Cortex of kidney (tissue), 1 donor: ENCODE measurements at places on chromosomes 16 and 17.

DNA sequence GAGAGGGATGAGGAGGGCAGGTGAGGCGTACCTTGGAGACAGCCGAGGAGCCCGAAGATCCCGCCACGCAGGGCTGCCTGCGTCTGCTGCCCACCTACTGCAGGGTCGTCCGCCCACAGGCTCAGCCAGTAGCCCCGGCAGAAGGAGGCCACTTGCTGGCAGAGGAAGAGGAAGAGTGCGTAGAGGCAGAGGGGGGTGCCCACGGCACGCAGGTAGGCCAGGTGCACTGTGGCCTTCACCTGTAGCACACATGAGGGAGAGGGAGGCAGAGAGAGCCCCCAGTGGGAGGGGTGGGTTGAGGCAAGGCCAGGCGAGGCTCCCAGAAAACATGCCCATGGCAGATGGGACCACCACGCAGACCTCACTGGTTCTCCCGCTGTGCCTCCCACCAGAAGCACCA is 53.7 kb downstream of the ABCC6 start:
- DNase-seq = no peak

- no peak for DNase-seq
These were observed 5.7 kb downstream of the CSNK1D start for GRCh38 chr17:82267575-82268379.

GRCh38 chr16:66515596-66516508 is 34.1 kb downstream of the TK2 start:
- DNase-seq = no peak

DNA sequence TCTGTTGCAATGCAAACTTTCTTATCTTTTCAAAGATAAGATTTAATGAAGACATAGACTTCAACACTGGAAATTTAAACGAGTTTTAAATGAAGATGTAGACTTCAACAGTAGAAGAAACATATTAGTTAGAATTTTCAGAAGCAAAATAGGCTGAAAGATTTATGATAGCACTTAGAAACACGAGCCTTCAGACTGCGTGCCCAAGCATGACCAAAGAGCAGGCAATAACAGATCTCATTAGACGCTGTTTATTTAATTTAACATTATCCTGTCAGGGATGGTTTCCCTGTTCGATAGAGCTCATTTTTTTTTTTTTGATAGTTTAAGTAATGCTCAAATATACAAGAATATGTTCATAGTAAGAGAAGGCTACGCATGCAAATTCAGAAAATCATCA is 604.7 kb upstream of the SOX9 start:
- no peak for DNase-seq

DNA sequence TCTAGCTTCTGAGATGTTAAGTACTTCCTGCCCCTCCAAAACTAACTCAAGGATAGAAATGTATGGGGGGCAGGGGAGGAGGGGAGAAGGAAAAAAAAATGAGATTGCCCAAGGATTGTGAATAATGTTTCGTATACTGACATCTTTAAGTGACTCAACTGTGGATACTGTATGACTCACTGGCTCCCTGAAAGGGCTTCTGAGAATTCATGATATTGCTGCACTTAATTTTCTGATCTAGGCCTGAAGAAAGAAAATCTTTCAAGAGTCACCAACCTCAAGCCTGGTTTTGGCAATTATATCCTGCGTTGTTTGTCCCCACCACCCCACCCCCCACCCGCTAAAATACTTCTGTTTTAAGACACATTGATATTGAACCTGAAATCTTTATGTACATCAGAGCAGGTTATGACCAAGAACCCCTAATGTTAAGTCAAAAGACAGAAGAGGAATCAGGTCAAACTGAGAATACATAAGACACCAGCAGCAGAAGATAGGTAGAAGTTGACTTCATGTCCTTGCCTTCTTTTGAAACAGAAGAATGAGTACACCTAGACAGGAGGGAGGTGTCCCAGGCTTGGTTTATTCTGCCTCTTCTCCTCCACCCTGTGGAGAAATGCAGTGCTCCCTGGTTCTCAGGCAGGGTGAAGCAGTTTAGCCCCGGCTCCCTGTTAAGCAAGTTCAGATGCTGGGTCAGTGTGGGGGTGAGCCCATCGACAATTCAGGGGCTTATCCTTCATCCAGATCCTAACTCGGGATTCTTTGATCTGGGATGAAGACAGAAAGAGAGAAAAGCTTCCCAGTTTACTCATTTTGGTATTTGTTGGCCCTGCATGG is 3.3 kb upstream of the FBXL20 start:
- DNase-seq = no peak

- DNase-seq = no peak
These were observed 68.6 kb upstream of the CBX4 start for GRCh38 chr17:79907850-79908249.

DNA sequence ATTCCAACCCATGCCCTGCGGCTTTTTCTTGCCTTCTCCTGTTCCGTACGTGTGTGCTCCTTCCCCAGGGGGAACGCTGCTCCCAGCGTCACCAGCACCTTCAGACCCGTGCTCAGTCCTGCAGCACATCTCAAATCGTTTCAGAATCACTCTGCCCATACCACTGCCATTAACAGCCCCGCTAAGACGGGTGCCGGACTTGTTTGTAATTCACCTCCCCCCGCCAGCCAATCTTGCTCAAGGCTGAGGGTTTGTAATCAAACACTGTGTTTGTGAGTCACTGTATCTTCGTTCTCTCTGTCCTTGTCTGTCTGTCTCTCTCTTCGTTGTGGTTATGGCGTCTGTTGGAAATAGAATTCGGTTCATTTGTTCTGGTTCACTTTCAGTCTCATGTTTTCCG is 17.3 kb downstream of the CARD14 start:
- no peak for DNase-seq

GRCh38 chr17:81000631-81001357 is 9.2 kb downstream of the CHMP6 start:
- DNase-seq = no peak

- no peak for DNase-seq
These were observed 149.9 kb upstream of the TBX2 start for GRCh38 chr17:61249649-61250299.

DNA sequence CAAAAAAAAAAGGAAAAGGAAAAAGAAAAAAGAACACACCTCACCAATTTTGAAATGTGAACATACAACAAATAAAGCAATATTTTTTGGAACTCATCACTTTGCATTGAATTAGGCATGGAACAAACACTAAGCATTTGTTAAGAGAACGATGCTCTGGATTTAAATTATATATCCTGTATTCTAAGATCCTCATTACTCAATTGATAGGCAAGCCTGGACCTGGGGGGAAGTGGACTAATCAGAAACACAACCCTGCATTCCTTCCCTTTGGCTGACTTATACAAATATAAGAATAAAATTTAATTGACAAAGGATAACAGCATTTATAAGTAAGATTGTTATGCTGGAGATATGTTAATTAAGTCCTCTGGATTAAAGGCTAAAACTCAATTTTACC is 2.2 kb downstream of the GJC1 start:
- no peak for DNase-seq

DNA sequence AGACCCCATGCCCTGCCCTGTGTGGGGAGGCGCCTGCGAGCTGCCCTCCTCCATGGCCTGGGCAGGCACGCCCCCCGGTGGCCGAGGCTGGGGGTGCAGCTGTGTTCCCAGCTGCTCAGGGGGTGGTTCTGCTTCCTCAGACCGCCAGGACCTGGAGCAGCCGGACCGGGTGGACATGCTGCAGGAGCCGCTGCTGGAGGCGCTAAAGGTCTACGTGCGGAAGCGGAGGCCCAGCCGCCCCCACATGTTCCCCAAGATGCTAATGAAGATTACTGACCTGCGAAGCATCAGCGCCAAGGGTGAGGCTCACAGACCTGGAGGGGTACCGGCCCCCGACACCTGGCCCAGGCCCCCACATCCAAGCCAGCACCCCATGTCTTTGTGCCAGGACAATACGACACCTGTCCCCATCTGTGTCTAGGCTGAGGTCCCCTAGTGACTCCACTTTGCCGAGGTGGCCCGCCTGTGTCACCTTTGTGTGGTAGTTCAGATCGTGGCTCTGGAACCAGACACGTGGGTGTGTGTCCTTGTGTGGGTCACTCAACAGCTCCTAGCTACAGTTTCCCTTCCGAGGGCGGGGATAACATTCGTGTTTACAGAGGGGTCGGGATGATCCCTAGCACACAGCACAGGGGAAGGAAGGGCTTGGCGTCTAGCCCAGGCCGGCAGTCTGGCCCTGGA is 9.3 kb downstream of the GJD3 start:
- no peak for DNase-seq

GRCh38 chr17:72422204-72422504 is 301.3 kb downstream of the SOX9 start:
- DNase-seq = no peak

DNA sequence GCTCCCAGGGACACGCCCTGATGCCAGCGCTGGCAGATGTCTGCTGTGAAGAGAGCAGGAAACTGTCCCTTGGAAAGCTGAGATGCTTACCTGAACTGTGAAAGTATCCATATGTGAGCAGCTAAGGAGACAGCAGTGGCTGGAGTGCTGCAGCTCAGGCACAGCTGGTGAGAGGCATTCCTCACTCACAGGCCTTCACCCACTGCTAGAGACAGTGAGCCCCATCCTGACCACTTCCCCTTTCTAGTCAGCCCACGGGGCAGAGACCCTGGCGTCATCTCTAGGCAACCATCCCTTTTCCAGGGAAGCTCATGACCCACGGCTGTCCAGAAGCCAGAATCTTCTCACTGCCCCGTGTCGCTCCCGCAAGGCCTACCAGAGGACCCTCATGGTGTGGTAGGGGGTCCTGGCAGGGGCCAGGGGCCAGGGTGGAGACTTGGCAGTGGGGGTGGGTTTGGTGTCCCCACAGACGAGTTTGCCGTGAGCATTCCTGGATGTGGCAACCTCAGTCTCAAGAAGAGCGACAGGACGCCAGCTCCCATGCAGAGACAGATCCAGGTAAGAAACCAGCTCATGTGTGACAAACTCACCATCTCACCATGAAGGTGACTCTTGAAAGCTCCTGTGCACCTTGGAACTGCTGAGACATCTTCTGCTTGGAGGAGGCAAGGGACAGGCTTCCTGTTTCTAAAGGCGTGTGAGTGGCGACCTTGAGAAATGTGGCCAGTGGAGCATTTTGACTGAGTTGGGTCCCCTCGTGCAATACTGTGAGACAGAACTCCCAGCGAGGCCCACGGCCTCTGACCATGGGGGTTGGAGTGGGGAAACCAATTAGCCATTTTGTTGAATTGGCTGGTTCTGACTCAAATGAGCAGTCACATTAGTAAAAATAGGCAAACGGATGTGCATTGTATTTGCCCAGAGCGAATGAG is at the start of gene SCIMP:
Gene SCIMP, minus strand, starts transcription at position 216 of the 932 bp plus-strand sequence. Its CDS starts 105 bp downstream, at position 111.
- DNase-seq = no peak

DNA sequence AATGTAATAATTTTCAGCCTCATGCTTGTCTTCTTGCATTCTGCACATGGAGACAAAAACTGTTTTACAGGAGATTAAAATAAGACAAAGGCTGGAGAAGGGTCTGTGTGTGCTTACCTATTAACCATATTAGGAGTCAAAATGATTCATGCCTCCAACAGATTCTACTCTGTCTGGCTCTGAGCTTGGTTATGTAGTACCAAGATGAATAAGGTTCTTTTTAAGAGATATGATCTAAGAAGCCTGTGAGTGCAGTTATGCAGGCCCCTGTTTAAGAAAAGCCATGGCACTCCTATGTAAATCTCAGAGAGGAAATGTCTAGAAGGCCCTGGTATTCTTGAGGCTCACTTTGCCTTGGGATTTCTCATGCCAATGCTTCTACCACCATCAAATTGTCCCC is 486.6 kb upstream of the CDH11 start:
- no peak for DNase-seq

- no peak for DNase-seq
These were observed 29.1 kb downstream of the AKAP1 start for GRCh38 chr17:57114085-57114673.

DNA sequence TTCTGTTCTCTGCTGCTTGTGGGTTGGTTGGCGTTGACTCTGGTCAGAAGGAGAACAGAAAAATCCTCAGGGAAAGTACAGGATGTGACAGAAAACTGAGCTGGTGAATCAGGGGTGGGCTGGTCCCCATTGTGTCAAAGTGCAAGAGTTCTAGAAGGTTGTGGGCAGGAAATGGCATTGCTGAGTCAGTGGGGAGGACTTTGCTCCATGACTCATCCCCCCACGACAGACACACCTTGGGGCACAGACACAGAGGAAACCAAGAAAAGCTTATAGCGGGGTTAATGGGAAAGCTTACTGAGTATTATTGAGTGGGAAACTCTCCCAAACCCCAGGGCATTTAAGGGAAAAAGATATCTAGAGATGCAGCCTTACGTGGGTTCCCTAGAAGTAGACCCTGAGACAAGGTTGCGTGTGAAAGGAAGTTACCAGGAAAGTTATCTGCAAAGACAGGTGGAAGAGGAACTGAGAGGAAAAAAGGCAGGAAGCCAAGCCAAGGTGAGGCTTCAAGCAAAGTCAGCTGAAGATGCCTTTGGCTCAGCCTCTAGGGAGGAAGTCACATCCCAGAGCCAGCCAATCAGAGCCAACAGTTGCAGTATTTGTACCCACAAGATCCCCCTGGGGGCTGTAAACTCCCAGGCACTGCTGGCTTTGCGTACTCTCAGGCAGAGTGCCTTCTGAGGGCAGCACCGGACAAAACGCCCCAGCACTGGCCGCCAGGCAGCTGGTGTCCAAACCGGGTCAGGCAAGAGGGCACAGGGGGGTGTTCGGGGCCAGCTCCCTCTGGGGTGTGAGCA is 86.4 kb downstream of the FOXL1 start:
- DNase-seq = no peak

DNA sequence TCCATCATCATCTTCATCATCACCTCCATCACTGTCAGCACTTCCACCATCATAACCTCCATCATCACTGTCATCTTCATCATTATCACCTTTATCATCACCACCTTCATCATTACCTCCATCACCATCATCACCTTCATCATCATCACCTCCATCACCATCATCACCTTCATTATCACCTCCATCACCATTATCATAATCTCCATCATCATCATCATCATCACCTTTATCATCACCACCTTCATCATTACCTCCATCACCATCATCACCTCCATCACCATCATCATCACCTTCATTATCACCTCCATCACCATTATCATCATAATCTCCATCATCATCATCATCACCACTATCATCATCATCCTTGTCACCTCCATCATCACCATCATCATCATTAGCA is 309.7 kb downstream of the HAPSTR1 start:
- DNase-seq = no peak

DNA sequence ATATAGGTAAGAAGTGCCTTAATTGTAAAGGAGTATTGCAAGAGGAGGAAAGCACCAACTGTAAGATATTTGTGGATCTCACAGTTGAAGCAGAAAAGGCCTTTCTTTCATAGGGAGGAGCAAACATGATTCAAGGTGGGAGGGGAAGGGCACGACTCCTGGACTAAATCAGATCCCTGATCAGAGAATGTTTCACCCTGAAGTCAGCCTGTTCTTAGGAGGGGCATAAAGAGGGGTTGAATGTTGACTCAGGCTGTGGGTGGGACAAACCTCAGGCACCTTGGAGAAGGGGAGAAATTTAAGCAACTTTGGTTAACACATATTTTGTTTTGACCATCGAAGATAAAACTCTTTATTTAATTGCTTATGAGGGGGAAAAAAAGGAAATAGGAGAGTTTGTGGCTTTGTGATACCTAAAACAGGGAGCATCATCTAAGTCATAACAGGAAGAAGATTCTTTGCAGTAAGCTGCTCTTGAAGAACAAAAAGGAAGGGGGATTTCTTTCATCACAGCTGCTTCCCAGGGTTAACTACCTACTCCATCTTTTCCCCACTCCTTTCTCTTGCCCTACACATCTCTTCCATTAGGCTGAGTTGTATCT is 158.6 kb upstream of the ZNF267 start:
- DNase-seq = no peak
